LoVo (cell line): ENCODE measurements at places on chromosomes 12 and 14.

DNA sequence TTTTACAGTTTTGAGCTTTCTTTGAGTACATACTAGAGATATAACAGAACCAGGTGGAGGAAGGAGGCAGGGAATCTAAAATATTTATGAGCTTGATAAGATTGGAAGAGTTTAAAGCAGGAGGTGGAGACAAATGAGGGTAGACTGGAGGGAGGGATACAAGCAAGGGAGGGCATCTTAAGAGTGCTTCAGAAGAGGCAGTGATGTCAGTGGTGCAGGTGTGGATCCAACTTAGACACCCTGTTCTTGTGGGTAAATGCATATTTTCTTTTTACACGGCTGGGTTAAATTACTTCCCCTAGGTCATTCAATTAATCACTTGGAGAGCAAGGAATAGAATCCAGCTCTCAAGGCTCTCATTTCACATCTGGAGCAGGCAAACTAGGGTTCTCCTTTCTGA lies 146.1 kb upstream of the LRIG3 start:
- no peak for DNase-seq

GRCh38 chr12:79532907-79533288 lies 157.9 kb downstream of the PAWR start:
- no peak for DNase-seq

DNA sequence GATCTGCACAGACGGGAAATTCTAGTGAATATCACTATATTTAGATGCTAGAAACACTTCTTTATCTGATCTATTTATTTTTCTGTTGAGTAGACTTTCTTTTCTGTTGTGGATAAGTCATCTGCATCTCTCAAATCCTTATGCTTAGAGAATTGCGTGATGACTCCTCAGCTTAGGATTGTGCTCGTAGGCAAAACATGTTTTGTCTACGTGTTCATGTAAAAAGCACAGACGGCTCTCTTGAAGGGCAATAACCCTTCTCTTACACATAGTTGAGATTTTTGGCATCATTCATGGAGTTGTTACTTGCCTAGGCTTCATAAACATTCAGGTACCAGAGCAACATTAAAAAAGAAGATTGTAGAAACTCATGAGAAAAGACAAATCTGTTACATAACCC lies 18.6 kb downstream of the PPFIBP1 start:
- no peak for DNase-seq

- no peak for DNase-seq
Measured at GRCh38 chr14:76191297-76191696, 39.6 kb downstream of the GPATCH2L start.

- DNase-seq: no peak
Measured at GRCh38 chr14:77439861-77440260, 16.5 kb upstream of the NOXRED1 start.

DNA sequence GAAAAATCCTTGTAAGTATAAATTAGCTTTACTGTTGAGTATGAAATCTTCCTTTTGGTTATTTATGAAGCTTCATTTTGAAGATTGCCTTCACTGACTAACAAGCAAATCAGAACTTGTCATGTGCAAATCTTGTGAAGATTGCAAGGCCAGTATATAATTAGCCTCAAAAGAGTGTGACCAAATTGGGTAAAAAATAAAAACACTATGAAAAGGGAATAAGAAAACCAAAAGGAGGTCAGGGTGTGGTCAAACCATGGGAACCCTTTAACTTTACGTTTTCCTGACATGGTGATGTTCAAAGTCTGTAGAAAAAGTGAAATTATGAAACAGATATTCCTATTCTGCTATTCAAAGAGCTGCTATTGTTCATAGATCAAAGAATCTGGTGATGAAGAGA lies 230.3 kb downstream of the BCAT1 start:
- no peak for DNase-seq

- no peak for DNase-seq
Measured at GRCh38 chr14:74348735-74349463, 628 bp downstream of the VRTN start.

DNA sequence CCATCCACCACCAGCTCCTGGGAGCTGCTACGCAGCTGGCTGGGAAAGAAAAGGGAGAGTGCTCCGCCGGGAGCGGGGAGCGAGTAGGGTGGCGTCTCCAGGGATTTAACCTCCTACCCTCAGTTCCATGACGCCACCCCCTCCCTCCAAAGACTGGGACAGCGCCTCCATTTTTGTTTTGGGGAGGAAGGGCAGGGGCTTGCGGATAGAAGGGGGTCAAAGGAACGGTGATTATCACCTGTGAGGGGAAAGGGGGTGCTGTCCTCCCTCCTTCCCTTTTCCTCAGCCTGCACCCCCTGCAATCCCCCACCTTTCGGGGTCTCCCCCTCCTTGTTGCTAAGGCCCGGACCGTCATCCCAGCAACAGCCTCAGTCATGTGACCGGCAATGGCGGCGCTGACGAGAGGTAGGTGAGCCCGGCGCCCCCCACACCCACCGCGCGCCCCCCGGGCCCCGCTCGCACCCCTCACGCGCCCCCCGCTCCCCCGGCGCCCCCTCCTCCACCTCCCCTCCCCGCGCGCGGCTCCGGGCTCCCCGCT lies at the start of gene DTX3:
Gene DTX3 (plus strand): TSS at position 371 of the 538 bp plus-strand sequence. CDS start 1,694 bp downstream, outside the sequence.
- no peak for DNase-seq

GRCh38 chr12:57234571-57235016 lies 5.1 kb downstream of the SHMT2 start:
- no peak for DNase-seq

DNA sequence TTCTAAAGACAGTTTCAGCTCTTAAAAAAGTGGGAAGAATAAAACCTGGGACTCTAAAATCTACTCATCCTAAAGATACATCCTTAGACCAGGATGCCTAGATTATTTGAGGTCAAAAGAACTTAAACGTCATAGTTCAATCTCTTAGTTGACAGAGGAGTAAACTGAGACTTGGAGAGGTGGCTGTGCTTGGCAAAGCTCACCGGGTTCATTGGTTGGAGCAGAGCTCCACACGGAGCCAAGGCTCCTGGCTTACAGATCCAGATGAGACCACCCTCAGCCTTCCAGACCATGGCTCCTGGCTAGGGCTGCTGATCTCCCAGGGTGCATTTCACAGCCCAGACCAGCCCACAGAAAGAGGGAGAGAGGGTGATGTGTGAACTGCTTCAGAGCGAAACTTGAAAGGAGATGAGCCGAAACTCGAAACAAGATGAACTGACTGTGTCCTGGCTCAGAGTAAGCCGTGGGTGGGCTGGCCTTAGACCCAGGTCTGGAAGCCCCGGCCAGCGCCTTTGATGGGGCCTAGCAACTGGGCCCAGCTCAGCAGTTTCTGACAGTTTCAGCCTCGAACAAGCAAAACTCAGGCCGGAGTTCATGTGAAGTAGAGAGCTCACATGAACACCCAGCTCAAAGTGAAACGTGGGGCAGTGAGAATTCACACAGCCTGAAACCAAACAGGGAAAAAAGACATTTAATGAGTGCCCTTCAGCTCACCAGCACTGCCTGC lies 1044.8 kb downstream of the BCL11B start:
- DNase-seq: no peak

DNA sequence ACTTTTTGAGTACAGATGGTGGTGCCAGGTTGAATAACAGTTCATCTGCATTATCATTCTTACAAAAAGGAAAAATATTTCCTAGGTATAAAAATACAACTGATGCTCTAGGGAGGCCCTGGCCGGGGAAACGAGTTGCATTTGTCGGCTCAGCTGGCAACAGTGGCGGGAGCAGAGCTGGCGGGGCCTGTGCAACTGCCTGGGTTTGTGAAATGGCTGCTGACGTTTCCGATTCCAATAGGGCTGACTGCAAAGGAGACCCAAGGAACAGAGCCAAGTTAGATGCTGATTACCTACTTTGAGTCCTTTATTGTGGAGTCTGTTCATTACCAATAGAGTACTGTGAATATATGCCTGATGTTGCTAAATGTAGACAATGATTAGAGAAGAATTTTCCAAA lies 25.8 kb upstream of the PHLDA1 start:
- no peak for DNase-seq

- DNase-seq: no peak
Measured at GRCh38 chr12:46395388-46395787, 22.8 kb upstream of the SLC38A2 start.

DNA sequence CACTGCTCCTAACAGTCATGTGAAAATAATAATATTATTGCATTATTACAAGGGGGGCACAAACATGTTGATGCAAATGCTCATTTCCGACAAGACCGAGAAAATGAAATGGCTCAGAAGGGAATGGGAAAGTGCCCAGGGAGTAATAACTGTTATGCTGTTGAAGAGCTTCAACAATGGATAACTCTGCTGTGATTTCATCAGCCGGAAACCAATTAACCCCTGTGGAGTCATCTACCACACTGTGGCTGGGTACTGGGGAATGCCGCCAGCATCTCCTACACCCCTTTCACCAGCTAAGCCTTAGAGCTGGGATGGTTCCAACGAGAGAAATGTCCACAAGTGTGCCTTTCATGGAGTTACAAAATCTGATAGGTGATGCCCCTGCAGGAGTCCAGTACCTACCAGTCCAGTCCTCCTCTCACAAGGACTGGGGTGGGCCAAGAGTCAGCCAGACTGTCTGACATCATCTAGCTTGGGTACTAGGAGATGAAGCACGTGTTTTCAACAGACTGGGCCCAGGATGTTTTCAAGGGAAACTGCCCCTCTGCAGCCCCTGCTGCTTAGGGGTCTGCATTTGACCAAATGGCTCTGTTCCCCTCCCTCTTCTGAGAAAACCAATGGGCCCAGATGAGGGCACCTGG lies 509.3 kb upstream of the CCDC196 start:
- DNase-seq: no peak

GRCh38 chr12:132150780-132151144 lies 6.5 kb downstream of the NOC4L start:
- no peak for DNase-seq

DNA sequence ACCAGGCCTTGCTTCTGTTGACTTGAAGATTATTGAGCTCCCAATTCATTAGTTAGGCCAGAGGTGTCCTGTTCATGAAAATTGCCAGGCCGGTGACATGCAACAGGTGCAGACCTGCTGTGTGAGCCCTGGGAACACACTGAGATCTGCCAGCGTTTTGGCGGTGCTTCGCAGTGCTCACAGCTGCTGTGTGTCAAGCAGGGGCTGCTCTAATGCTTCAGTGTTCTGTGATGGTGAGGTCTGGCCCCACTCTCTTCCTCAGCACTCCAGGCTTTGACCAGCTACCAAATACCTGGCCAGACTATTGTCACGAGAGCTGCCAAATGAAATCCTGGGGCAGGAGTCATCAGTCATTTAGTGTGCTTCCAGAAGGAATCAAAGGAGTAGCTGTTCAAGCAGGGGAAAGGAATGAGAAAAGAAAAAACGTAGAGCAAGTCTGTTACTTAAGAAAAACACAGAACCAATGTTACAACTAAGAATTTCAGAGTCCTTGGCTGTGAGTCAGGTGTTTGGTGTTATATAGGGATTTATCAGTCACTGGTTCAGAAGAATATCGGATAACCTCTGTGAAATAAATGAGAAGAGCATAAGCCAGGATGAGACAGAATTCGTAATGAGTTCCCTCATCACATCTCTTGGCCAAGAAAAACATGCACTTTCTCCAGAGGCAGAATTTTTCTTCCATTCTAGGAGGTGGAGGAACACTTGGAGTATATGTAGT lies 150.8 kb downstream of the FBXL14 start:
- DNase-seq: no peak

- DNase-seq: peak; percentile 54
Measured at GRCh38 chr12:115691123-115691522, 586.4 kb downstream of the MED13L start.

- DNase-seq: no peak
Measured at GRCh38 chr12:52835271-52836041, 1.3 kb upstream of the KRT79 start.

GRCh38 chr14:30251017-30251416 lies 307.9 kb upstream of the G2E3 start:
- DNase-seq: no peak

DNA sequence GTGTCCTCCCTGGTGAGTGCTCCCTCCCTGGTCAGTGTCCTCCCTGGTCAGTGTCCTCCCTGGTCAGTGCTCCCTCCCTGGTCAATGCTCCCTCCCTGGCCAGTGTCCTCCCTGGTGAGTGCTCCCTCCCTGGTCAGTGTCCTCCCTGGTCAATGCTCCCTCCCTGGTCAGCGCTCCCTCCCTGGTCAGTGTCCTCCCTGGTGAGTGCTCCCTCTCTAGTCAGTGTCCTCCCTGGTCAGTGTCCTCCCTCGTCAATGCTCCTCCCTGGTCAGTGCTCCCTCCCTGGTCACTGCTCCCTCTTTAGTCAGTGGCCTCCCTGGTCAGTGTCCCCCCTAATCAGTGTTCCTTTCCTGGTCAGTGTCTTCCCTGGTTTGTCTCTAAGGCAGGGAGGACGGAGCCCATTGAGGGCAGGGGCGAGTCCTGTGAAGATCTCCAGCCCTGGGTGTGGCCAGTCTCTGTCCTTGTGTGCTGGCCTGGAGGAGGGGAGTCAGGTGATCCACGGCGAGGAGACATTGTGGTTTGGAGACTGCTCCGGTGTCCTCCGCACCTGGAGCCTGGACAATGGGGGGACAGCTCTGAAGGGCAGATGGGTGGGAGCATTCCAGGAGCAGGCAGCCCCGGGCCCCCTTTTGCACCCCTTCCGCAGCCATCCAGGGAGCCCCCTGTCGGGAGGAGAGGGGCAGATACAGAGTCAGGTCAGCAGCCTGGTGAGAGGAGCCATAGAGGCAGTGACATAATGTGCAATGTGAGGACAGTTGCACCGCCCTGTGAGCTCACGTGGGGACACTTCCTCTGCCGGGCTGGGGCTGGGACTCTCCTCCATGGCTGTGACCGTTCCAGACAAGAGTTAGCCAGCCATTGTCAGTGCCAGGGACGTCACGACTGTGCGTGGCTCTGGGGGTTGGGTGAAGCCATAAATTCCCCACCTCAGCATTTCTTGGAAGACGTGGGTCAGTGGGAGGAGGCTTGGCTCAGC lies 93.4 kb downstream of the ADGRD1 start:
- no peak for DNase-seq

- DNase-seq: no peak
Measured at GRCh38 chr12:61646639-61647038, 613.6 kb upstream of the USP15 start.

GRCh38 chr12:127306604-127307215 lies 960.3 kb upstream of the TMEM132C start:
- DNase-seq: no peak

DNA sequence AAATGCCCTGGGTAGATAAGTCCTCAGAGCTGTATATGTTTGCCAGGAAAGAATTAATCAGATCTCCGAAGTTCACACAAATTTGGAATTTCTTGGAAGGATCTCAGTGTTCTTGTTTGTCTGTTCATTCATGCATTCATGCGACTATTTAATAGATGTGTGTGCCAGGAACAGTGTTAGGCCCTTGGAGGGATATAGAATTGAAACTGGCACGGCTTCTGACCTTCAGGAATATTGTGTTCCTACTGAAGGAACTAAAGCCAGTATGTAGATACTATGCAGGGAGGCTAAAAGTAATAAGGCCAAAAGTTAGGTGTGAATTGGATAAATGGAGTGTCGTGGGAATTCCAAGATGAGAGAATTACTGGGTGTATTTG lies 166.0 kb upstream of the NOS1 start:
- DNase-seq: no peak
